Smooth muscle cell of the umbilical artery (primary cell): ENCODE measurements at places on chromosomes 1 and 21. TPM values are rescaled to one million over a fixed set of nuclear protein-coding genes. Genes with fewer than 3 reads are reported as not detected.

DNAJC11 gene
- 37.7 and 75.8 TPM in 2 replicates for total RNA-seq

CD5L gene
- total RNA-seq: not detected in 2 replicates

C1orf141 gene
- not detected in 2 replicates for total RNA-seq

RHBG gene
- total RNA-seq: not detected in 2 replicates

PGLYRP4 gene
- not detected in 2 replicates for total RNA-seq

C1orf74 gene
- total RNA-seq: 2.4 TPM in 2 replicates

C1orf226 gene
- total RNA-seq: 0.59 and 0.83 TPM in 2 replicates

IL19 gene
- not detected in 2 replicates for total RNA-seq

PRAMEF20 gene
- total RNA-seq: not detected in 2 replicates

LMX1A gene
- total RNA-seq: not detected in 2 replicates

FABP3 gene
- total RNA-seq: 4.5 and 17.2 TPM in 2 replicates

GBP7 gene
- not detected in 2 replicates for total RNA-seq

DYRK1A gene
- total RNA-seq: 44.8 and 53.5 TPM in 2 replicates

C8B gene
- total RNA-seq: under 0.01 TPM in 1 of 2 replicates, not detected in the other

DUSP12 gene
- 33.6 and 37.0 TPM in 2 replicates for total RNA-seq

CFAP45 gene
- under 0.01 and 0.55 TPM in 2 replicates for total RNA-seq

TNFSF18 gene
- 0.14 and 0.30 TPM in 2 replicates for total RNA-seq

KRTAP21-2 gene
- total RNA-seq: not detected in 2 replicates

LRRC39 gene
- 0.30 and 0.37 TPM in 2 replicates for total RNA-seq

CATSPERE gene
- 0.30 and 0.51 TPM in 2 replicates for total RNA-seq

BROX gene
- total RNA-seq: 33.6 and 45.0 TPM in 2 replicates

TMCO4 gene
- 5.0 and 6.6 TPM in 2 replicates for total RNA-seq

DEPDC1 gene
- total RNA-seq: 3.0 and 28.9 TPM in 2 replicates

PADI2 gene
- 0.18 TPM in 1 of 2 replicates, not detected in the other for total RNA-seq

MLLT11 gene
- total RNA-seq: 12.5 and 16.1 TPM in 2 replicates

CORT gene
- 0.18 TPM in 1 of 2 replicates, not detected in the other for total RNA-seq

KAZN gene
- 4.8 and 8.3 TPM in 2 replicates for total RNA-seq

PI4KB gene
- total RNA-seq: 54.3 and 63.2 TPM in 2 replicates

KCND3 gene
- 0.14 TPM in 1 of 2 replicates, not detected in the other for total RNA-seq

COL24A1 gene
- total RNA-seq: 0.92 and 1.8 TPM in 2 replicates

PLA2G2C gene
- total RNA-seq: not detected in 2 replicates

SH2D2A gene
- 0.30 TPM in 1 of 2 replicates, not detected in the other for total RNA-seq

SH3BGR gene
- 3.0 and 3.7 TPM in 2 replicates for total RNA-seq

RGL1 gene
- total RNA-seq: 19.4 and 33.9 TPM in 2 replicates

FOXO6 gene
- under 0.01 TPM in 1 of 2 replicates, not detected in the other for total RNA-seq

FHL3 gene
- total RNA-seq: 7.7 and 20.3 TPM in 2 replicates

SLC44A3 gene
- 0.59 and 0.65 TPM in 2 replicates for total RNA-seq

TENT5C gene
- total RNA-seq: 3.4 and 3.6 TPM in 2 replicates

LIN28A gene
- total RNA-seq: not detected in 2 replicates

NASP gene
- 27.0 and 38.8 TPM in 2 replicates for total RNA-seq

MEX3A gene
- total RNA-seq: 3.3 and 7.4 TPM in 2 replicates

DTL gene
- total RNA-seq: 1.8 and 8.0 TPM in 2 replicates

TTF2 gene
- 6.5 and 19.1 TPM in 2 replicates for total RNA-seq

TSPEAR gene
- total RNA-seq: not detected in 2 replicates

LMOD1 gene
- 10.1 and 27.0 TPM in 2 replicates for total RNA-seq

LHX4 gene
- total RNA-seq: under 0.01 TPM in 2 replicates

KCNC4 gene
- total RNA-seq: 3.9 and 17.3 TPM in 2 replicates

LORICRIN gene
- total RNA-seq: not detected in 2 replicates

HOOK1 gene
- not detected in 2 replicates for total RNA-seq
